ENCODE measurements at places on chromosomes 12 and 14.

DNA sequence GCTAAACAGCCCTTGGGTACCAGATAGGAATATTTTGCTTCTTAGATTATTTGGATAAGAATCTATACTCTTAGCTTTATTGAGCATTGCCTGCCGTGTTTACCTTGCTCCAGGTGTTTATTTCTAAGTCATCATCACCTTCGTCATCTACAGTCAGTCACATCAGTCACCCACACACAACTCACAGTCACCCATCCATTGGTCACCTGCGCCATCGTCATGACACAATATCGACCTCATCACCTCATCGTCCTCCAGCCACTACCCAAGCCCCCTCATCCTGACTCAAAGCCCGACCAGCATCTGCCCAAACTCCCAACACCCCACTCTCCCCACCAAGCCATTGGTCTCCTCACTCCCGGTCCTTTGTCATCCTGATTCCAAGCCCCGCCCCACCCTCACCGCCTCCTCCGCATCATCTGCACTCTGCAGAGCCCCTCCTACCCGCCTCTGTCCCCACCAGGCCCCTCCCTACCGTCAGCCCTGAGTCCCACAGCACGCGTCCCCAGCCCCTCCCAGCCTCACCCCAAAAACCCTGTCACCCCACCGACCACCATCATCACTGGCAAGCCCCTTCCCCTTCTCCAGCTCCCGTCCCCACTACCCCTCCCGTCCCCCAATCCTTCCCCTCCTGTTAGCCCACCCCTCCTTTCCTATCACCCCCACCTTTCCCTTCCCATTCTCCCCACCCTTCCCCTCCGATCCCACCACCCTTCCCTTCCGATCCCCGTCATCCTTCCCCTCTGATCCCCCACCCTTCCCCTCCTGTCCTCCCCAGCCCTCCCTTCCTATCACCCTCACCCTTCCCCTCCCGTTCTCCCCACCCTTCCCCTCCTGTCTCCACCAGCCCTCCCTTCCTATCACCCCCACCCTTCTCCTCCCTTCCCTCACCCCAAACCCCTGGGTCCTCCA lies 9.8 kb downstream of the DLK1 start:
- DNase-seq: no peak

GRCh38 chr12:97968641-97969197 lies 506.1 kb downstream of the RMST start:
- no peak for DNase-seq

DNA sequence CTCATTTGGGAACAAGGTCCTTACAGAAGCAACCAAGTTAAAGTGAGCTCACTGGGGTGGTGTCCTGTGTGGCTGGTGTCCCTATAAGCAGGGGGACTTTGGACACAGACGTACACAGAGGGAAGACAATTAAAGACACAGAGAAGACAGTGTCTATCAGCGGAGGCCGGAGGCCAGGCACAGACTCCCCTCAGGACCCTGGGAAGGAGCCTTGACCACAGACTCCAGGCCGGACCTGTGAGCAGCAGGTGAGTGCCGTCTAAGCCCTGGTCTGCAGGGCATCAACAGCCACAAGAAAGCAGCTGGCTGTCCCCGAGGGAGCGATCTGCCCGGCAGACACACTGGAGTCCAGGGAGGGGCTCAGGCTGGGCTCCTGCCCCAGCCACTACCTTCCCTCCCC lies 219.1 kb upstream of the C14orf180 start:
- no peak for DNase-seq

DNA sequence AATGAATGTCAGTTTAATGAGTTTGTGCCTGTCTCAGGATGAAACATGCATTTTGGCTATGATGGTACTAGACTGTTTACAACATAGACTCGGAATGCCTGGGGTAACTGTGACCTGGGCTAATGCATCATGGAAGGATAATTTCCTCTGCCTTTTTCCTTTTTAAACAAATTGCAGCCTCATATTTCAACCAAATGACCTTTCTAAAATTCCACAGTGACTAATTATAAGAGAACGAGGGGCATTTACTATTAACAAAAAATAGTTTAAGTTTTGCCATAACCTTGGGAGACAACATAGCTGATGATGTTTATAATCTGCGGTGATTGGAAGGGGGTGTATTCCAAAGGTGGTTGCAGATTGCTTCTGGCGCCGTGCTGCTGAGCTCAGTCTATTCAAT lies 1140.5 kb downstream of the GALC start:
- DNase-seq: no peak

GRCh38 chr14:65011538-65011937 lies 24.8 kb downstream of the FNTB start:
- DNase-seq: no peak

- no peak for DNase-seq
Measured at GRCh38 chr14:31043379-31043778, 17.2 kb upstream of the STRN3 start.

DNA sequence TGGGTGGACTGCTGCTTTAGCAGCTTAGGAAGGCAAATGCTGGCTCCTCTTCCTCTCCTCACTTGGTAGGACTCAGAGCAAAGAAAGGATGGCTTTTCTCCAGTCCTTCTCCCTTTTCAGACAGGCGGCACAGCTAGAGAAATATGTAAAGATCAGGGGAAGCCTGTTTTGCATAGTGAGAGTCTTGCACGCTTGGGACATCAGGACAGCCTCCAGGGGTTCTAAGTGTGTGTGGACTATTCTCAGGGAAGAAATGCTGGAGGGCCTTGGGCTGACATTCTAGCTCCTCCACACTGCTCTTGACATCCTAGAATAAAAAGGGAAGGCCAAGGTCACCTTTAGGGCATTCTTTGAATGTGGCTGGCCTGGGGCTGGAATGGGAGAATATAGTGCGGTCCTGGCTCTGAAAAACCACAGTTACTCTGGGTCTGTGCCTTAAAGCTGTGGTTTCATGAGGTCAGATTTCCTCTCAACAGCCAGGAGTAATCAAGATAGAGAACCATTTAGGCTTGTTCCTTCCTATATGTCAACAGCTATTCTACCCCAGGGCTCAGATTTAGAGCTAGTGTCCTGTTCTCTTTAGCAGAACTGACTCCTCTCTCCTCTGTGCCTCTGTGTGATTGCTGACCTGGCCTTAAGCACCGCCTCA lies 24.3 kb downstream of the CMA1 start:
- DNase-seq: no peak

- DNase-seq: no peak
Measured at GRCh38 chr12:110916295-110916875, 4.0 kb downstream of the MYL2 start.

DNA sequence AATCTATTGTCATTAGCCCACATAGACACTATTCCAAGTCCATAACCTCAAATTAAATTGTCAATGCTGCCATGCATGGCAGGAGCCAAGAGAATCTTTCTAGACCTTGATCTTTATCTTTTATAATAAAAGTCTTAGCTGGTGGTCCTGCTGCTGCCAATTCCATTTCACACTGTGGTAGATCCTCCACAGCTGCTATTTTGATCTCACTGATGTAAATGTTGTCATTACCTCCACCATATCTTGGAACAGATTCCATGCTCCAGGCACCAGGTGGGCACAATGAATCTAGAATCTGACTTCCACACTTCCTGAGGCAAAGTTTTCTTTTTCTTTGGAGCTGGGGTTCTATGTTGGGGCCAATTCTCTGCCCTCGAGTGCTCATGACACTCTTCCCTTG lies 161.2 kb downstream of the TMTC3 start:
- no peak for DNase-seq

- DNase-seq: no peak
Measured at GRCh38 chr12:21849878-21850277, 75.4 kb upstream of the KCNJ8 start.

GRCh38 chr14:35114036-35114435 lies 7.8 kb downstream of the PPP2R3C start:
- no peak for DNase-seq

DNA sequence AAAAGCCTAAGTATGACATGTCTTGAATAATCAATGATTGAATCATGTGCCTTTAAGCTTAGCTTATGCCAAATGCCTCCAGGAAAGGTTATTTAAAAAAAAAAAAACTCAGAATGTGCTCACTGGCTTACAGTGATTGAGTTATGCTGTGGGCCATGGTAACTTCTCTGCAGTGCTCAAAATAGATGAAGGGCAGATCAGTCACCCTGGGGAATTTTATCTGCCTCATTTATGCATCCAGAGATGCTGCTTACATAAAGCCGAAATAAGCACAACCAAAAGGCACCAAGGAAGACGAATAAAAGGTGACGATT lies 118.7 kb upstream of the MDM1 start:
- DNase-seq: no peak

DNA sequence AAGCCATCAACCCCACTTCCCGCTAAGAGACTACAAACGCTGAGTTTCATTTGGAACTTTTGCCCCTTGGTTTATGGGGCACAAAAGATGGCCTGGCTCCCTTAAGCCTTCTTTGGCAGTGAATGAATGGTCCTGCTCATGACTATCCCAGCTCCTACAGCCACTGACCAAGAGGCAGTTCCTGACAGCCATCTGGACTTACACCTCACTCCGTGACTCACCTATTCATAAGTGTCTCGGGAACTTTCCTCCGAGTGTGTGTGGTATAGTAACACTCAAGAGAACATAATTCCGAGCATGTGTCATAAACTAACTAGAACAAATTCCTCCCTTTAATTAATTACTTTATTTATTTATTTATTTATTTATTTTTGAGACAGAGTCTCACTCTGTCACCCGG lies 51.9 kb upstream of the NUDT4 start:
- DNase-seq: no peak

GRCh38 chr14:33555710-33556350 lies 395.0 kb downstream of the EGLN3 start:
- no peak for DNase-seq

DNA sequence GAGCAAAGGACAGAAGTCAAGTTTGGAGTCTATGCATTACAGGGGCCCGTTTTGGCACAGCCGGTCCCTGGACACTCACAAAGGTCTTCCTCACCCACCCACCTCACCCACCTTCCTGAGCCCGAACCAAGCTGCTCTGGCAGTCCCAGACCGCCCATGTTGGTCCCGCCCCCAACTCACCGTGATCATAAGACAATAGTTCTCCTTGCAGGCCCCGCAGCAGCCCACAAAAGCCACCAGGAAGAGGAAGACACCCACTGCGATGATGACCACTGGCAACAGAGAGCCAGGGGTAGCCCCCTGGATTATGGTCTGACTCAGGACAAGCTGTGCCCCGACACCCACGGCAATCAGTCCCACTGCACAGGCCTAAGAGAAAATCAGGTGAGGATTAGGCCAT lies 1.8 kb downstream of the CD63 start:
- no peak for DNase-seq

- DNase-seq: no peak
Measured at GRCh38 chr14:23076785-23077408, 18.0 kb downstream of the ACIN1 start.

DNA sequence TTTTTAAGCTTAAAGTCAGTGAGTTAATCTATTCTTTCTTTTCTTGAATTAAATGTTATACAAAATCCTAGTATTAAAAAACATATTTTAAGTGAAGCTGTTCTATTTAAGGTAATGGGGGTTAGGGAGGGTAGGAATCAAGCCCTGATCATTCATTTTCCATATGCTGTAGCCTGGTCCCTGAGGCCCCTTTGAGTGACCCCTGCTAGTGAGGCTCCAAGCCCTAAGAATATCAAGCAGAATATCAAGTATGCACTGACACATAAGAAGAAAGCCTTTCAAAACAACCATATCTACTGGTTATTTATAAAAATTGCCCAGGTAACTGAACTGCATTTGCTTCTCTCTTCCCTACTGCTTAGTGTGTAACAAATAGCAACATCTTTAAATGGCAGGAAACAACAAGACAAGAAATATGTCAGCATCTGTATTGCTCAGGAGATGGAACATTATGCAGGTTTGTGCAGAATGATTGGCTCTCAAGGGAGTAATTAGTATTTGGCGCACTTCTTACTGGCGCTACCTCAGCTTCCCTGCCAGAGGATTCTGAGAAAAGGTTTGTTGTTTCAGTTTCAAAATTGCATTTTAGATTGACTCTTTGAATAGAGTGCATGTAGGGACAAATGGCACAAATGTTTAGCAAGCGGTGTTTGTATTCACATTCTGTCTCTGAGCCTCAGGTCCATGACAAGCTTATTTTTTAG lies 223.0 kb downstream of the DUSP6 start:
- no peak for DNase-seq

DNA sequence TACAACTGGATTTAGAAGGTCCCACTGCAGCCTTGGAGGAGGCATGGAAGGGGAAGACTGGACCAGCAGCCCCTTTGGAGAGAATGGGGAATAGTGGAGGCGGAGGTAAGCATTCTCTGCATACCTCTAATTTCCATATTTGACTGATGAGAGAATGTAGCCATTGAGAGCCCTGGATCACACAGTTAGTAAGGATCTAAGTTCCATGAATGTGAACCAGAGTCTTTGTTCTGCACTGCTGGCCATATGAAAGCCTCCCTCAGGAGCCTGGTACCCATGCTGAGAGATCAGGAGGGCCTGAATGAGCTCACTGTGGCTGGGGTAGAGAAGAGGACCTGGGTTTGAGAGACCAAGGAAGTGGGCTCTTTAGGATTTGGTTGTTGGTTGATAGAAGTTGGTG lies 192.1 kb downstream of the TMEM132C start:
- no peak for DNase-seq

- DNase-seq: no peak
Measured at GRCh38 chr12:116331876-116332275, 54.4 kb upstream of the MED13L start.

- no peak for DNase-seq
Measured at GRCh38 chr12:118288174-118288573, 84.5 kb downstream of the TAOK3 start.

DNA sequence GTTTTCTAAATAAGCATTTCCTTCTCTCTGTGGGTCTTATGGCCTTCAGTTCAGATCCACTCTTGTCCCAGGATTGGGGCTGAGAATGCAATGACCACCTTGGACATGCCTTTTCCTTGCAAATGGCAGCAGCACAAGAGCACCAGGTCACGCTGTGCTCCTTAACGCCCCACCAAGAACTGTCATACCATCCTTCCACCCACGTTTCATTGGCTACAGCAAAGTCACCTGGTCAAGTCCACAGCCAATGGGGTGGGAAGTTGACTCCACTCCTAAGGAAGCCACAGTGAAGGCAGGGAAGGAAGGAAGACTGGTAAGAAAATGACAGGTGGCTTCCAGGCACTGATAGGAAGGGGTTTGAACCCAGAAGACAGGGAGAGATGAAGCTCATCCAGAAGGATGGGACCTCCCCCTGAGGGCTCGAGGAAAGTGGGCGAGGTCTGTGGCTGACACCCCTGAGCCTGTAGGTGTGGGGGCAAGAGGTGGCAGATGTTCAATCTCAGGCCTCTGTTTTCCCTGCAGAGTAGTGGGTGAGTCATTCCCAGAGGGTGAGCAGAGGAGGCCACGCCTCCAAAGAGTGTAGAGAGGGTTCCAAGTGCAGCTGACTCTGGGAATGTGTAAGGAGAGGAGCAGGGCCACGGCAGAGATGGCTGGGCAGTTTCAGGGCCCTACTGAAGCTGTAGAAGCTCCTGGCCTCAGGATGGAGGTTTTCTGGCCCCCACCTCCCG lies 113.5 kb upstream of the VRK1 start:
- no peak for DNase-seq

DNA sequence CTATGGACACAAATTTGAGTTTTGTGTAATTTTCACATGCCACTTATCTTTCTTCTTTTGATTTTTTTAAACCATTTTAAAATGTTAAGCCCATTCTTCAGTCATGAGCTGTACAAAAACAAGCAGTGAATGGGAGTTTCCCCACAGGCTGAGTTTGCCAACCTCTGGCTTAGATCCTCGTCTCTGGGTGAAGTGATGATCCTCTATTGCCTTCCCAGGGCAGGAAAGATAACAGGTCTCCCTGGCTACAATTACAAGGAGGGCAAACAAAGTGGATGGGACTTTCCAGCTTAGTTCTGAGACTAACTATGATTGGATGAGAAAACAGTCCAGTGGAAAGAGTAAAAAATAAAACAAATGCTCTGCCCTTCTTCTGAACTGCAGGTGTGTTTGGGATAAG lies 203.7 kb downstream of the SPTSSA start:
- DNase-seq: no peak

Data from activated CD4-positive, alpha-beta T cell treated with anti-CD3 and anti-CD28 coated beads, Interleukin-2, amount 50 U/mL, for 1 hour (primary cell).